ENCODE measurements at places on chromosomes 13 and 19.

GRCh38 chr19:41540041-41540695 lies 35.8 kb upstream of the CEACAM21 start:
- peak; percentile 7 for DNase-seq

- no peak for DNase-seq
Measured at GRCh38 chr19:3466635-3467034, 13.7 kb downstream of the SMIM24 start.

GRCh38 chr13:72120632-72121031 lies 253.6 kb upstream of the DACH1 start:
- no peak for DNase-seq

DNA sequence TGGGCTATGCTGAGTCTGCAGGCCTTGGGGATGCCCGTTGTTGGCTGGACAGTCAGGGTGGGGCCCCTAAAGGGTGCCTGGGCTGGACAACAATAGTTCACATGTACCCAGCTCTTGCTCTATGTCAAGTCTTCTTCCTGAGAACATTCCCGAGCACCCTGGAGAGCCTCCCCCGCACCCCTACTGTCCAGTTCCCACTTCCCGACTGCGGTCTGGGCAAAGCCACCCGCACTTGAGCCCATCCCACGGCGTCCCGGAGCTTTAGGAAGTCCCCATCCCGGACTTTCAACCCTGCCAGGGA lies 1.1 kb upstream of the MPND start:
- DNase-seq = no peak
